ENCODE measurements at places on chromosomes 6 and 20.

GRCh38 chr20:7977709-7978108, 37.5 kb upstream of the HAO1 start:
- no peak for DNase-seq

DNA sequence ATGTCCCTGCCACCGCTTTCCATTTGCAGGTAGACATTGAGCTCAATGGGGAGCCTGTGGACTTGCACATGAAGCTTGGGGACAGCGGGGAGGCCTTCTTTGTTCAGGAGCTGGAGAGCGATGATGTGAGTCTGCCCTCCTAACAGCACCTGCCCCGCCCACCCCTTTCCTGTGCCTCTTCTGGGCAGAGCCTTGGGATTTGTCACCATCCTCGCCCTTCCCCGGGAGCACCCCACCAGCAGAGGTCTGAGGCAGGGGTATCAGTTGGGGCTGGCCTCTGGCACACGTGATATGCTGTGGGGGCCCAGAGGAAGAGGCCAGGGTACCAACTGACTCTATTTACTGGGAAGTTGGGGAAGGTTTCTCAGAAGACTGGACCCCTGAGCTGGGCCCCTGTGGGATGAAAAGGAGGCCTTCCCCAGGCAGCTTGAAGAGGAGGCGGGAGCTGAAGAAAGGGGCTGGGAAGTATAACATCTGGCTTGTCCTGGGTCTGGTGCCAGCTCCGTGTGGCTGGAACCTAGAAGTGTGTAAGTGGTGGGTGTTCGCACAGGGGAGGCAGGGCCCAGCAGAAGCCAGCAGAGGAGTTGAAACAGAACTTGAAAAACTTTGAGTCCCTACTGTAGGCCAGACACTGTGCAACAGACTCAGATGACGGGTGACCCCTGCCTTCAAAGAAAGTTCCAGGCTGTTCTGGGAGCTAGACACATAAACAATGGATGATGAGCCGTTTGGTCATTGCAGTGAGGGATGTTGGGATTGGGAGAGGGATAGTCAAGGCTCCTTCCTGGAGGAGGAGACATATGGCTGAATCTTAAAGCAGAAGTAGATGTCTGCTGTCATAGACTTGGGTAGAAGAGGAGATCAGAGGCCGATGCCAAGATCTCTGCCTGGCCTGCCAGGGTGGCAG, 7.2 kb downstream of the LPIN3 start:
- DNase-seq: peak; percentile 71

GRCh38 chr6:129774697-129775447, 64.9 kb upstream of the ARHGAP18 start:
- peak; percentile 55 for DNase-seq

DNA sequence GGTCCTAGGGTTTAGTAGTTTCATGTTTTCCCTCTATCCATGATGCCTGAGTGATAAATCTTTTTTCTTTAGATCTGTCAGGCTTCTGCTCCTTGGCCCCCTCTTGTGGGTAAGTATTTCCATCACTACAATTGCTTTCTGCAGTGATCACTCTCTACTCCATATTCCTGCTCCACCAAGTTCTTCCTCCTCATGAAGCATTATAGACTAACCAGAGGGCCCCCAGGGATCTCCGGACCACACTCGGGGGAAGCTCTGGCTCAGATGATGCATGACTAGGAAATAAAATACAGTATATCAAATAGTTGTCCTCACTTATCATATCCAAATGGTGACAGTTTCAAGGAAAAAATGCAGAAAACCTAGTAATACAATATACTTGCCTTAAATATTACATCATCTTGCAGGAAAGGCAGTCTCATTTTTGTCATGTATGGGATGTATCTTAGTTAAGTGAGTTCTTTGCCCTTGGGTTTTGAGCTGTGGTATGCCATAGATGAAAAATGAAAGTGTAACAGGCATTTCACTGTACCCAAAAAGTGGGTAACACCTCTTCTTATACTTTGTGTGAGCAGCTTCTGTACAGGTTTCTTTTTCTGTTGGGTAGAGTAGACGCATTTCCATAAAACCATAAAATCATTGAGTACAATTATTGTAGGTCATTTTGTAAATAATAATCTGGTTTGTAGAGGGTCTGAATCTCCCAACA, 200.9 kb upstream of the EYA4 start:
- no peak for DNase-seq

DNA sequence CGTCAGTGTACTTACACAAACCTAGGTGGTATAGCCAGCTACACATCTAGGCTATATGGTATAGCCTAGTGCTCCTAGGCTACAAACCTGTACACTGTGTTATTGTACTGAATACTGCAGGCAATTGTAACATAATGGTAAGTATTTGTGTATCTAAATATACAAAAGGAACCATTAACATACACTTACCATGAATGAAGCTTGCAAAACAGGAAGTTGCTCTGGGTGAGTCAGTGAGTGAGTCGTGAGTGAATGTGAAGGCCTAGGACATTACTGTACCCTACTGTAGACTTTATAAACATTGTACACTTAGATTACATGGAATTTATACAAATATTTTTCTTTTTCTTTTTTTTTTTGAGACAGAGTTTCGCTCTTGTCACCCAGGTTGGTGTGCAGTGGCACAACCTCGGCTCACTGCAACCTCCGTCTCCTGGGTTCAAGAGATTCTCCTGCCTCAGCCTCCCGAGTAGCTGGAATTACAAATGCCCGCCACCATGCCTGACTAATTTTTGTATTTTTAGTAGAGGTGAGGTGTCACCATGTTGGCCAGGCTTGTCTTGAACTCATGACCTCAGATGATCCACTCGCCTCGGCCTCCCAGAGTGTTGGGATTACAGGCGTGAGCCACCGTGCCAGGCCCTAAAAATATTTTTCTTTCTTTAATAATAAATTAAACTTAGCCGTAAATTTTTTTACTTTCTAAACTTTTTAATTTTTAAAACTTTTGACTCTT, 15.4 kb upstream of the KIAA1755 start:
- no peak for DNase-seq

Measured in Right ventricle myocardium superior (tissue), 1 donor.